ENCODE measurements at places on chromosomes 6 and 20.

DNA sequence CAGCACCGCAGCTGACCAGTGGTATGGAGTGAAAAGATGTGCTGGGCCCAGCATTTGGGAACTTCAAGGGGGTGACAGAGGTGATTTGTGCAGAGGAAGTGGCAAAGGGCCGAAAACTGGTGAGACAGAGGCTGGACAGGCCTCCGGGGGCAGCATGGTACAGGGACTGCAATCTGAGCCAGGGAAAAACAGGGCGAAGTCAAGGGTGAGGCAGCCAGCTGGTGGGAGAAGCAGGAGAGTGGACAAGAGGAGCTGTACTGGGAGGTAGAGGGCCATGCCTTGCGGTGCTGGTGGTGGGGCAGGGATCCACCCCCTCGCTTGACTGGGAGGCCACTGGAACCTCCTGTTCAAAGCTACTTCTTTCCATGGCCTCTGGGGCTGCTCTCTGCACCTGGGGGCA lies 7.3 kb upstream of the GFRA4 start:
- no peak for DNase-seq

GRCh38 chr20:10502098-10502526 lies 67.0 kb downstream of the SLX4IP start:
- peak; percentile 25 for DNase-seq

- DNase-seq: no peak
Observed at GRCh38 chr6:101921829-101922450, 528.4 kb downstream of the GRIK2 start.

GRCh38 chr6:168541307-168541706 lies 100.3 kb downstream of the SMOC2 start:
- DNase-seq: no peak

- no peak for DNase-seq
Observed at GRCh38 chr20:45780159-45780558, 11.5 kb downstream of the WFDC3 start.

DNA sequence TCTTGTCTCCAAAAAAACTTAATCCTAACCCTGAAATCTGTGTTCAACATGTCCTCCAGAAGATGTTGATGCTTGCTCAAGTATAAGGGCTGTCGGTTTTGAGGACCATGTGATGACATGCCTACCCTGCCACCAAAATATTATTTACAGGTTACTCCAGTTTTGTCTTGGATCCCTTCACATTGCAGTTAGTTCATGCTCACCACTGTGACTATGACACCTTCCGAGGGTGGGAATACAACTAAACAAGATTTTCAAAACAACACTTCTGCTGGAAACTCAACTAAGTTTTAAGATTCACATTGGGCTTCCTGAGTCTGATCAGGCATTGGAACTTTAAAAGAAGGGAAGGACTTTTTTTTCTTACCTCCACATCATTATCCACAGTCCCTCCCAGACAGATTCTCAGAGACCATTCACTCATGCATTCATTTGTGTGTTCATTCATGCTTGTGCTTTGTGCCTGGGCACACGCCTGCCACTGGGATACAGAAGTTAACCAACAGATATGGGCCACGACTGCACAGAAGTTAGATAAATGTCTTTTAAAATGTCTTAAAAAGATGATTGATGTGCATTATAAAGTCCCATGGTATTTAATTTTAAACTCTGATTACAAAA lies 118.7 kb upstream of the GJE1 start:
- no peak for DNase-seq

GRCh38 chr20:62933966-62934365 lies 4.0 kb upstream of the GID8 start:
- DNase-seq: no peak

GRCh38 chr6:89723046-89723445 lies 84.5 kb upstream of the LYRM2 start:
- no peak for DNase-seq

GRCh38 chr6:72524011-72524645 lies 97.7 kb upstream of the KCNQ5 start:
- peak; percentile 9 for DNase-seq

DNA sequence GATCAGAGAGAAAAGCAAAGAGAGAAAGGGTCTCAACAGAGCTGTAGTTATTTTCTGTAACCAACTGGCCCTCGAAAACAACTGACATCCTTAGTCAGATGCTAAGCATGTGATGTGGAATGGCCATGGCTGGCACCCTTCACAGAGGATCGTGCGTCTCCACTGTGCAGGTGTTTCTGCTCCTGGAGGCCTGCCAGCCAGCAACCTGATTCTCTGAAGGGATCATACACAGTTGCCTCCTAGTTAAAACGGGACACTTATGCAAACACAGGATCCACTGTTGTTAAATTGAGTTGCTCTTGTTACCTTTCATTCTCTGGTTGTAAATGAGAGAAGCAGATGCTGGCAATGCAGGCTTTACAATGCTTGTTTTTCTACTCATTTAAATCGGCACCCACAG lies 148.5 kb downstream of the HDGFL1 start:
- DNase-seq: no peak

GRCh38 chr20:19504251-19504650 lies 253.8 kb upstream of the RIN2 start:
- DNase-seq: no peak

GRCh38 chr6:166561771-166562359 lies 24.6 kb downstream of the RAMACL start:
- DNase-seq: no peak

DNA sequence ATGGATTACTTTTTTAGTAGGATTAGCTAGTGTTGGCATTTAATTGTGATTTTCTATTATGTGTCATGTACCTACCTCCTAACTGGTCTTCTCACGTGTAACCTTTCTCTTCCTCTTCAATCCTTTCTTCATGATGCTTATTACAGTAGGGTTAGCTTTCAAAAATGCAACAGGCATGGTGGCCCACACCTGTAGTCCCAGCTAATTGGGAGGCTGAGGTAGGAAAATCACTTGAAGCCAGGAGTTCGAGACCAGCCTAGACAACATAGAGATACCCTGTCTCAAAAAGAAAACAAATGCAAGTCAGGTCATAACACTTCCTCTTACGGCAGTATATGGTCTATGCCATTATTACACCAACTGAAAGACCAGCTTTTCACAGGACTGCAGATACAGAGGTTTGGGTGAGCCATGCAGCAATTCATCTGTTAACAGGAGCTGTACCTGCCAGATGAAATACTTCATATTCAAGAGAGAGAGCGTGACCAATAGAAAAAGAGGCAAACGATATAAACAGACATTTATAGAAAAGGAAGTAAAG lies 195.0 kb downstream of the TMEM242 start:
- no peak for DNase-seq

GRCh38 chr20:53579581-53580375 lies 13.9 kb downstream of the ZNF217 start:
- peak; percentile 45 for DNase-seq

DNA sequence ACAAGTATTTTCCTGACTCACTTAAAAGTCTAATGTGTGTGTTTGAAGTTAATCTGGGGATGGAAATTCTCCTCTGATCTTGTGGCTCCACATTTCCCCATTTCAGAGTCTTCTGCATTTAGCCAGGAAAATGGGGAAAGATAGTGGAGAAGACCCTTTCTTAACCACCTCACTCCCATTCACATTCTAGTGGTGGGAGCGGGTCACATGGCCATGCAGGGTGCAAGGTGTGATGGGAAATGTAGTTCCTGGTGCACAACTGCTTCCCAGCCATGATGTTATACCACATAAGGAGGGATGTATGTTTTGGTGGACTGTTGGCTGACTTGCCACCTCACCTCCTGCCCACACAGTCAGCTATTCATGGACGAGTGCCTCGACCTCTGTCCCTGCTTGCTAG lies 61.8 kb downstream of the BANF2 start:
- no peak for DNase-seq

- peak; percentile 62 for DNase-seq
Observed at GRCh38 chr6:31681135-31681671, 336 bp upstream of the LY6G5C start.

DNA sequence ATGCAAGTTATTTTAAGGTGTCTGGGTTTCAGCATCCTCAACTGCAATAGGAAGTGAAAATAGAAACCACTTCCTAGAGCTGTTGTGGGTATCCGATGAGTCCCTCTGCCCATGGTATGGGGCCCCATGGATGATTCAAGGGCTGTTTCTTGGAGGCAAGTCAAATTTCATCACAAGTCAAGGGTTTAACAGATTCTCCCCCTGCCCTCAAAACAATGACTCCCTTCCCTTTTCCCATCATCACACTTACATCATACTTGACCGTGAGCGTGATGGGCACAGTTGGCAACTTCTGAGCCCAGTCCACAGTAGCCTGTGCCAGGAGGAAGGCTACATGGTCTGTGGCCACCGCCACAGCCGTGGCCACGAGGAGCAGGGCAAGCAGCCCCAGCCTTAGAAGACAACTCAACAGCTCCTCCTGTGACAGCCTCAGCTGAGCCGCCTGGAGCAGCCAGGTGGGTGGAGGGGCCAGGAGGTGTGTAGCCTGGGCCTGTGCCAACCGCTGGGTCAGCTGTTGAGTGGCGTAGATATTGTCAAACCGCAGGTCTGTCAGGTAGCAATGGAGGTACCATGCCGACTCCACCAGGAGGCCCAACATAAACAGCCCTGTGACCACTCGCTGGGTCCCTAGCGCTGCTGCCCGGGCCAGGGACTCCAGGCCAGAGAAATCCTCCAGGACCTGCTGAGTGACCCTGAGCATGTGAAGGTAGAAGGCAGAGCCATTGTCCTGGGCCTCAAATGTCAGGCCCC lies 5.2 kb downstream of the OCSTAMP start:
- peak; percentile 77 for DNase-seq

DNA sequence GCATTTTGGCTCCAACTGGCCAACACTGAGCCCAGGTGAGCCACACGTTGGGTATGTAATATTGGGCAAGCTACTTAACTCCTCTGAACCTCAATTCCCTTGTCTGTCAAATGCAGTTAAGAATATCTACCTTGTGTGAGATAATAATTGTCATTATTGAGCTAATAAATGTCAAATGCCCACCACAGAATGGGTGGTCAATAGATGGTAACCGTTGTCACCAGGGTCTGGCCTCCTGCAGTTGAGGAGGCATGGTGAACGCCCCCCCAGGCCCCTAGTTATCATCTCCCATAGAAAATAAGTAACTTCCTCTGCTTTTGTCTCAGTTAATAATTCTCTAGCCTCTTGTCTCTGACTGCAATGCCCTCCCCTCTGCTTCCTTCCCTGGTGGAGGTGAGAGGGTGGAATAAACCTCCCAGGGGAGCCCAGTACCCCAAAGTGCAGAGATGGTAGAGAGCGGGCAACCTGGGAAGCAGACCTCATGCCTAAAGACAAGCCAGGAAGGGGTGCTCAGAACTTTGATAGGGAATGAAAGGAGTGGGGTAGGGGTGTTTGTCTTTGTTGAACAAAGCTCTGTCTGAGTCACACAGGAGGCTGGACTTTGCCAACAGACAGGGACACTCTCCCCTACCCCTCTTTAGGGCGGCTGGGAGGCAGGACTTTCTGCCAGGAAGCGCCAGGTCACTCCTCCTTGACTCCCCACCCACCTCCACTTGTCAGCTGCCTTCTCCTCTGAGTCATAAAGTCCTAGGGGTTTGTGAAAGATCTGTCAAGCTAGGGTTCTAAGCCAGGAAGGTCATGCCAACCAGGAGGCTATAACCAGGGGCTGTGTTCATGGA lies 1.3 kb upstream of the UNC5CL start:
- DNase-seq: peak; percentile 54

DNA sequence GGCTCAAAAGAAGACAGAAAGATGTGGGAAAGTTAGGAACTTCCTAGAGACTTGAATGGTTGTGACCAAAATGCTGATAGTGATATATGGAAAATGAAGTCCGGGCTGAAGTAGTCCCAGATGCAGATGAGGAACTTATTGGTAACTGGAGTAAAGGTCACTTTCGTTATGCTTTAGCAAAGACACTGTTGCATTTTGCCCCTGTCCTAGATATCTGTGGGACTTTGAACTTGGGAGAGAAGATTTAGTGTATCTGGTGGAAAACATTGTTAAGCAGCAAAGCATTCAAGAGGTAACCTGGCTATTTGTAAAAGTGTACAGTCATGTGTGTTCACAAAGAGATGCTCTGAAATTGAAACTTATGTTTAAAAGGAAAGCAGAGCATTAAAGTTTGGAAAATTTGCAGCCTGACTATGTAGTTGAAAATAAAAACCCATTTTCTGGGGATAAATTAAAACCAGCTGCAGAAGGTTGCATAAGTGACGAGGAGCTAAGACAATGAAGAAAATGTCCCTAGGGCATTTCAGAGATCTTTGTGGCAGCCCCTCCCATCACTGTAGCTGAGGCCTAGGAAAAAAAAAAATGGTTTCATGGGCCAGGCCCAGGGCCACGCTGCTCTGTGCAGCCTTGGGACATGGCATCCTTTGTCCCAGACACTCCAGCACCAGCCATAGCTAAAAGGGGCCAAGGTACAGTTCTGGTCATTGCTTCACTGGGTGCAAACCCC lies 1692.2 kb downstream of the HACE1 start:
- no peak for DNase-seq

GRCh38 chr6:42440778-42441696 lies 10.7 kb downstream of the TRERF1 start:
- DNase-seq: no peak
